Naive B cell (primary cell): ENCODE measurements at places on chromosomes 1 and 21. TPM values are rescaled to one million over a fixed set of nuclear protein-coding genes. Genes with fewer than 3 reads are reported as not detected.
A peak's percentile ranks its signal among the peaks of the same experiment; 100 is the strongest.

Gene TMOD4
- not detected for polyA plus RNA-seq

Gene MYCL
- 0.12 TPM for polyA plus RNA-seq

GRCh38 chr1:203467550-203467921, 8.1 kb upstream of the PRELP start:
- H3K4me1 ChIP-seq: peaks cover 14% of the 10 kb centered on the region
- H3K4me3 ChIP-seq: no peak overlapping the region
- DNase-seq: no peak
- peaks cover 29% of the 10 kb centered on the region for H3K27me3 ChIP-seq

DNA sequence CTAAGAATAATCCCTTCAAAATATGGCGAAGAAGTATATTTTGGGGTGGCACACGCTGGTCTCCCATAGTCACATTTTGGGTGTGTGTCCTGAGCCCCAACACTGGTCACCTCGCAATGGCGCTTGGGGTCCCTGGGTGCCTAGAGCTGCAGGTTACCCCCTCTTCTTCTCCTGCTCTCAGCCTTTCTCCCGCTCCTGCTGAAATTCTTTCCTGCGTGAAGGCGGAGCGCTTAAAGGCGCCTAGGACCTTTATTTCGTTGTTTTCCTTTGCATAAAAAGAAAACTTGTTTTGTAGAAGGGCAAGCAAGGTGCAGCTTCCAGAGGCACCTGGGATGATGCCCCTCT, 339 bp upstream of the PIK3CD start:
- no peak for DNase-seq
- H3K4me3 ChIP-seq: peak overlapping the region; percentile 99
- H3K4me1 ChIP-seq: peaks cover 66% of the 10 kb centered on the region
- H3K27me3 ChIP-seq: no peaks in the 10 kb centered on the region

DNA sequence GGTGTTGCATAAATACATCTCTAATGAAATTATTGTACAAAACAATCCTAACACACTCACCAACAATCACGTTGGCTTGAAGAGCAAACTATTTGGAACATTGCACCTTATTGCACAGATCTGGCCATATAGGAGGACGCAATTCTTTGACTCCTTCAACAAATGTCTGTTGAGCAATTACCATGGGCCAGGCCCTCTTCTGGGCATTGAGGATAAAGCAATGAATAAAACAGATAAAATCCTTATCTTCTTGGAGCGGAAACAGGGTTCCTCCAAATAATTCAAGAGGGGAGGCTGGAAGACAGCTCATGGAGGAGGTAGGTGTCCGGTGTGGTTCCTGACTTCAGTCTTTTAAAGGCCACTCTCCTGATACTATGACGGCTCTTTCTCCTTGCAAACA, 43.3 kb downstream of the PAX7 start:
- H3K36me3 ChIP-seq: no peaks in the 10 kb centered on the region
- no peak overlapping the region for H3K27ac ChIP-seq
- H3K4me1 ChIP-seq: no peaks in the 10 kb centered on the region

DNA sequence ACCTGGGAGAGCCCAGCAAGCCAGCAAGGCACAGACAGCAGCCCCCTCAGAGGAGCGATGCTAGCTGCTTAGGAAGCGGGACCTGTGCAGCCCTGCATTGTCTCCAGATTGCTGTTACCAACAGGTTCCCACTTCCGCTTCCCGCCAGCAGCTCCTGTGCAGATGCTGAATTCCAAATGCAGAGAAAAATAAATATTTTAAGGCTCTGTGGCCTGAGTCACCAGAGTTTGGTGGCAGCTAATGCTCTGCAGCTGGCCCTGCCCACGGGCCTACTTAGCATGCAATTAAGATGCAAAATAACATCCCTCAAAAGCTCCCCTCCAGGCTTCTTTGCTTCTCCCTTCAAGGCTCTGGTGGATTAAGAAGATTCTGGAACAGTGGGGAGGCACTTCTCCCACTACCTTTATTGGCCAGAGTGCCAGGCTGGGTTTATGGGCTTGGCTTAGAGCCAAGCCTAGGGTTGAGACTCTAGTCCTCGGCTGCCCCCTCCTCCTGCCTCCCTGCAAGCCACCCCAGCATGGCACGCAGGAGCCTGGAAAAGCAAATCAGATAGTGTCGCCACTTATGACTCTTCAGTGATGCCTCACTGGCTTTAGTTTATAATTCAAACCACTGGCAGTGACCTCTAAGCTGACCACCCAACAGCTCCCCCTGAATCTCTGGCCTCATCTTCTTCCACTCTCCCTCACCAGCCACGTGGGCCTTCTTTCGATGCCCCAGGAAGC, 207.1 kb upstream of the ZC3H12A start:
- H3K27ac ChIP-seq: no peak overlapping the region
- H3K36me3 ChIP-seq: no peaks in the 10 kb centered on the region
- no peaks in the 10 kb centered on the region for H3K4me1 ChIP-seq
- peaks cover 31% of the 10 kb centered on the region for H3K27me3 ChIP-seq
- no peak overlapping the region for H3K4me3 ChIP-seq

Gene HES3
- polyA plus RNA-seq: not detected

Gene GPX7
- 49.8 TPM for polyA plus RNA-seq

GRCh38 chr1:155226910-155227260, 18.4 kb downstream of the MTX1 start:
- no peak for DNase-seq
- H3K27me3 ChIP-seq: no peaks in the 10 kb centered on the region
- peaks cover 51% of the 10 kb centered on the region for H3K4me1 ChIP-seq

Gene PRAMEF1
- polyA plus RNA-seq: not detected

- no peak for DNase-seq
- H3K27ac ChIP-seq: no peak overlapping the region
- H3K27me3 ChIP-seq: no peaks in the 10 kb centered on the region
Observed at GRCh38 chr1:246708166-246708565, 16.0 kb upstream of the SCCPDH start.

Gene PHGDH
- polyA plus RNA-seq: 2.4 TPM

GRCh38 chr1:86084998-86085397, 71.6 kb downstream of the COL24A1 start:
- no peaks in the 10 kb centered on the region for H3K27me3 ChIP-seq
- no peak overlapping the region for H3K27ac ChIP-seq
- no peaks in the 10 kb centered on the region for H3K36me3 ChIP-seq
- no peak overlapping the region for H3K4me3 ChIP-seq

Gene KIRREL1
- polyA plus RNA-seq: not detected

DNA sequence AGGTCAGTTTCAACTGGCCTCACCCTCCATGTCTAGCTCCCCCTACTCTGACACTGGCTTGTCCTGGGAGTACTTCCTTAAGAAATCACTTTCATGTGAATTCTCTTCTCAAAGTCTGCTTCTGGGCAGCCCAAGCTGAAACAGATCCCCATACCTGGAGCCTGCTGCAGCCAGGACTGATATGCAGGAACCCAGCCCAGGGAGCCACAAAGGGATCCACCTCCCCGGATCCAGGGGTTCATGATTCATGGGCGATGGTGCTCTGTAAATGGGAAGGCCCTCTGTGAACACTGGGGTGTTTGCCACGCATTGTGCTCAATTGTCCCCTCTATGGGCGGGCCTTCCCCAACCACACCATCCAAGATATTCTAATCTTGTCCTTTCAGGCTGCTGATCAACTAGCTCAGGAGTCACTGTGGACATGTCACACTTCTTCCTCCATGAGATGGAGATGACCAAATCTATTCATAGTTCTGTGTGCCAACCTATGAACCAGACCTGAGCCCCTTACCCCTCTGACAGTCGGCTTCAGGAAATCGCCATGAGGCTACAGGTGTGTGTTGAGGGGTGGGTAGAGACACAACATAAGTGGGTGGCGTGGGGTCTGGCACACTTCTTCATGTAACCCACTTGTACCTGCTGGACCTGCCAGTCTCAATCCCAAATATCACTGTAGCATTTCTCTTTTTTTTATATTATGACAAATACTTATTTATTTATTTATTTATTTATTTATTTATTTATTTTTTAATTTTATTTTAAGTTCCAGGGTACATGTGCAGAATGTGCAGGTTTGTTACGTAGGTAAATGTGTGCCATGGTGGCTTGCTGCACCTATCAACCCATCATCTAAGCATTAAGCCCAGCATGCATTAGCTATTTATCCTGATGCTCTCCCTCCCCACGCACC, 41.8 kb downstream of the RUNX3 start:
- H3K27ac ChIP-seq: no peak overlapping the region
- H3K36me3 ChIP-seq: peaks cover 14% of the 10 kb centered on the region
- no peak for DNase-seq
- H3K4me3 ChIP-seq: no peak overlapping the region

Gene CYP4Z1
- not detected for polyA plus RNA-seq

GRCh38 chr21:32515874-32516273, 69.4 kb downstream of the TCP10L start:
- peaks cover 5% of the 10 kb centered on the region for H3K27me3 ChIP-seq
- H3K27ac ChIP-seq: no peak overlapping the region
- no peak for DNase-seq
- no peaks in the 10 kb centered on the region for H3K36me3 ChIP-seq
- no peaks in the 10 kb centered on the region for H3K4me1 ChIP-seq
- no peak overlapping the region for H3K4me3 ChIP-seq

Gene SPRR2G
- not detected for polyA plus RNA-seq

- no peak overlapping the region for H3K4me3 ChIP-seq
- H3K27ac ChIP-seq: no peak overlapping the region
- no peaks in the 10 kb centered on the region for H3K36me3 ChIP-seq
- DNase-seq: no peak
- H3K4me1 ChIP-seq: peaks cover 17% of the 10 kb centered on the region
Observed at GRCh38 chr1:111320066-111320879, 29.6 kb downstream of the CHIA start.

- no peaks in the 10 kb centered on the region for H3K4me1 ChIP-seq
- no peak overlapping the region for H3K27ac ChIP-seq
- no peaks in the 10 kb centered on the region for H3K36me3 ChIP-seq
- peaks cover 12% of the 10 kb centered on the region for H3K27me3 ChIP-seq
- H3K4me3 ChIP-seq: no peak overlapping the region
Observed at GRCh38 chr21:42636520-42637266, 16.7 kb upstream of the PDE9A start.

DNA sequence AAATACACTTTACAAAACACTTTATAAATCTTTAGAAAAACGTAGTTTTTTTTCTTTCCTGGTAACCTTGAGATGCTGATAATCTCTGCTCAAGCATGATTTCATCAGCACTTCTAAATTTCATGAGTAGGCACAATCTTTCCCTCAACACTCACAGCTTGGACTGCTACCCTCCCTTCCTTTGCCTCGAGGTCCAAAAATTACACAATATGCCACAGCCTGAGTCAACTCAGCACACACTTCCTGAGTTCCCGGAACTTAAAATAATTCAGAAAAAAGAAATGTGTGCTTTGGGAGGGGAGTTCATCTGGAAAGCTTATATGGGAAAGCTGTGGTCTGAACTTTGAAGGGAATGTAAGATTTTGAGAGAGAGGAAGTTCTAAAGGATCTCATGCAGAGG, 5.9 kb downstream of the CLCA2 start:
- H3K4me3 ChIP-seq: no peak overlapping the region
- DNase-seq: no peak
- no peaks in the 10 kb centered on the region for H3K36me3 ChIP-seq
- no peak overlapping the region for H3K27ac ChIP-seq

Gene TTC22
- 1.9 TPM for polyA plus RNA-seq

DNA sequence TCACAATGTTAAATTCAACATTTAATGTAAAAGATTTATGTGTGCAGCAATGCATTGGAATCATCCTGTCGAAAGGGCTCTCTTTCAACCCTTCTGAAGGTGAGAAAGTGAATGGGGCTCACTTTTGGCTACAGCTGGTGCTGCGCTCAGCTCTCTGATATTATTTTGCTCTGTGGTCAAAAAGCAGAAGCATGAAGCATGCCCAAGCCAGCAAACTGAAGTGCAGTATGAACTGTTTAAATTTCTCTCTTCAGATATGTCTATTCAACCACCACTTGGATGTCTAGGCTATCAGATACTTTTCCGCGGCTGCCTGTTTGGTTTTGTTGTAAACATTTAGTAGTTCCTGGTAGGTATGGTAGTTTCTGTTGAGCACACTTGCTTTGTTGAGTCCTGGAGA, 216.9 kb upstream of the TMPRSS15 start:
- no peaks in the 10 kb centered on the region for H3K27me3 ChIP-seq
- no peak for DNase-seq

GRCh38 chr1:174049514-174049913, 27.4 kb upstream of the RC3H1 start:
- DNase-seq: no peak
- H3K27me3 ChIP-seq: no peaks in the 10 kb centered on the region
- H3K27ac ChIP-seq: no peak overlapping the region
- no peaks in the 10 kb centered on the region for H3K36me3 ChIP-seq
- no peak overlapping the region for H3K4me3 ChIP-seq

Gene RAB25
- not detected for polyA plus RNA-seq

- H3K4me3 ChIP-seq: no peak overlapping the region
- H3K4me1 ChIP-seq: no peaks in the 10 kb centered on the region
- H3K36me3 ChIP-seq: peaks cover 7% of the 10 kb centered on the region
- DNase-seq: no peak
- H3K27me3 ChIP-seq: peaks cover 15% of the 10 kb centered on the region
- no peak overlapping the region for H3K27ac ChIP-seq
Observed at GRCh38 chr1:17874710-17875109, 119.6 kb downstream of the ACTL8 start.

Gene CD52
- 15,902 TPM for polyA plus RNA-seq

GRCh38 chr1:204150702-204151551, 917 bp downstream of the ETNK2 start:
- H3K36me3 ChIP-seq: no peaks in the 10 kb centered on the region
- no peak for DNase-seq
- H3K4me1 ChIP-seq: peaks cover 3% of the 10 kb centered on the region
- H3K27ac ChIP-seq: no peak overlapping the region
- H3K27me3 ChIP-seq: peaks cover 42% of the 10 kb centered on the region
- H3K4me3 ChIP-seq: peak overlapping the region; percentile 88

DNA sequence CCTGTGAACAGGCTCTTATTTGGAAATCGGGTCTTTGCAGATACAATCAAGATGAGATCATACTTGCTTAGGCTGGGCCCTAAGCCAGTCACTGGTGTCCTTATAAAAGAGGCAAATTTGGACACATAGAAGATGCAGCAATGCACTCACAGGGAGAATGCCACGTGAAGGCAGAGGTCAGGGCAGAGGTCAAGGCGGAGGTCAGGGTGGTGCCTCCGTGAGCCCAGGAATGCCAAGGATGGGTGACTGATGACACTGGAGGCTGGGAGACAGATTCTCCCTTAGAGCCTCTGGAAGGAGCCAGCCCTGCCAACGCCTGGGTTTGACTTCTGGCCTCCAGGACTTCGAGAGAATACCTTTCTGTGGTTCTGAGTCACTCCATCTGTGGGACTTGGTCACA, 22.8 kb upstream of the C1orf174 start:
- DNase-seq: no peak
- H3K4me1 ChIP-seq: no peaks in the 10 kb centered on the region
- no peaks in the 10 kb centered on the region for H3K36me3 ChIP-seq
- peak overlapping the region; percentile 22 for H3K27ac ChIP-seq
- peaks cover 17% of the 10 kb centered on the region for H3K27me3 ChIP-seq

DNA sequence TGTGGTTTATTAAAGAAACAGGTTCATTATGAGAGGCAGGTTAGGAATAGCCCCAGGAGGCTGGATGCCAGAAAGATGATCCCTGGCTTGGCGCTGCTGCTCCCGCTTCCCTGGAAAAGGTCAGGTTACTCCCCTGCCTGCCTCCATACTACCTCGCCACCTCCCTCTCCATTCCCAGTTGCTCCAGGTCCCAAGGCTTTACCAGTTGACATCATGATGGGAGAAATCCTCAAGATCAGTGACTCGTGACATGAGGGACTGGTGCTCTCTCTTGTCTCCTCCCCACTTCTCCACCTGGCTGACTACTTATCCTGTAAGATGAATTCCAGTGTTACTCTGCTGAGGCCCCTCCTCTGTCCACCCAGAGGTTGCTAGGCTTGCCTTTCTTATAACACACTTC, 19.7 kb downstream of the VASH2 start:
- no peak for DNase-seq
- H3K36me3 ChIP-seq: no peaks in the 10 kb centered on the region
- H3K27me3 ChIP-seq: peaks cover 13% of the 10 kb centered on the region
- H3K4me1 ChIP-seq: no peaks in the 10 kb centered on the region

Gene FBXO2
- polyA plus RNA-seq: 10.0 TPM

Gene WNT4
- polyA plus RNA-seq: not detected

Gene OR10J1
- polyA plus RNA-seq: not detected

Gene TTC39A
- not detected for polyA plus RNA-seq
